ENCODE measurements at places on chromosomes 16 and 17.

DNA sequence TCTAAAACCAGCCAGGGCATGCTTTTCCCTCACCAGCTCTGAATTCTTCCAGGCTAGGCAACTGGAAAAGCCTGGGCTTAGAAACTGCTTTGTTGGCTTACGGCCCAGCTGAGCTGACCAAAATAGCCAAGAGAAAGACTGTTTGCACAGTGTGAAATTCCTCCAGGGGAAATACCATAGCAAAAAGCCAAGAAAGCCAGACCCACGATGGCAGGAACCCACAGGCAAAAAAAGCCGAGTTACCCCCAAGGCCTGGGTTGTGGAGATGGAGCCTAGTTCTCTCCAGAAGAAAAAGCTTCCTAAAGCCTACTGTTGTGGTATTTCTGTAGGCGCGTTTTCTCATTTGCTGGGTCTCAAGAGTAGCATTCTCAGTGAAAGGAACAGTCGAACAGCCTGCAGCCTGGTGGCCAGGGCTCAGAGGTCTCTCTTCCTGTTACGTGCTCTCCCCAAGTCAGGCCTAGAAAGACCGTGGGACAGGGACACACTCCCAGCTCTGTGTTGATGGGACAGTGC is 9.2 kb downstream of the SP2 start:
- DNase-seq, result no peak

DNA sequence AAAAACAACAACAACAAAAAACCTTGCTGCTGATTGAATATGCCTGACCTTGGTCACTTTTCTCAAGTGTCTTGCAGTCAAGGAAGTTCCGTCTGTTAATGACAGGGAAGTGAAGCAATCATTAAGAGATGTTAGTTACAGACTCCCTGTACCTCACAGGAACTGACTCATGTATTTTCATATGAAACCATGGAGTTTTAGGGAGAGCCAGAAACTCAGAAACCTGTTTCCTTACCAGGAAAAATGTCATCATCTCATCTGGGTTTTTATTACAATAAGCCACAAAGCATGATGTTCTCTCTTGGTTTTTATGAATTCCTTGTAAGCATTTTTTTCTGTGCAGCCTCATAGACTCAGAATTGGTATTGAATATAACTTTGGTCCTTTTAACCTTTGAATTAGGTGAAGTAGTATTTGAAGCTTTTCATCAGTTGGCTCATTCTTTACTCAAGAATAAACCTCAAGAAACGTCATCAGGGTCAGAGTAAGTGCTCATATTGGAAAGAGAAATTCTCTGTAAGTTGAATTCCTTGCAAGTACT is 10.3 kb downstream of the LYRM1 start:
- DNase-seq, result no peak

DNA sequence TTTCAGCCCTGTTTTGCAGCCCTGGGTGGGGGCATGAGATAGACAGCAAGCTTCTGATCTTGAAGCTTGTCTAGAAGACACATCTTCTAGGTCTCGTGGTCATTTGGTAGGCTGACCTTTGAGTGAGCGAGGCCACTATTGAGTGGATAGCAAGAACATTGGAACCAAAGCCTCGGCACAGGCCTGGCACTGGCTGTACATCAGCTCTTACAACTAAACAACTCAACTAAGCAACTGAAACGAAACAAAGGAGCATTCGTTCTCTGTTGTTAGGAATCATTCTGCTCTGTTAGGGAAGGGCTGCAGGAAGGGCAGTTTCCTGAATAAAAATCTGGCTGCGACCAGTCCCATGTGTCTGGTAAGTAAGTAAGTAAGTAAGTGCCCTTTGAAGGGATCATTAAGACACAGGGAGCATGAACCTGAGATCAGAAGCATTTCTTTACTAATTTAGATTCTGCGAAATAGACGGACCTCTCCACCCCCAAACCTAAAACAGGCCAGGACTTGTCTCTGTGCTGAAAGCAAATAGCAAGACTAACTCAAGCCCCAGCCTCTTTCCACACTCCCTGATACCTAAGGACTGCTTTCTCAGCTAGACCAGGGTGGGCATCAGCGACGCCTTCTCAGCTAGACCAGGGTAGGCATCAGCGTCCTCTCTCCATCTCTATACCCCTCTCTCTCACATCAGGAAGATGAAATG is 22.7 kb downstream of the CYB561 start:
- DNase-seq, result no peak

- DNase-seq, result no peak
Observed at GRCh38 chr16:85891033-85891775, 7.8 kb upstream of the IRF8 start.

All from stimulated activated CD4-positive, alpha-beta T cell treated with anti-CD3 and anti-CD28 coated beads, Interleukin-1b, Interleukin-23, amount 100 ng/mL, for 48 hours (primary cell).